NCI-H446 (cell line): ENCODE measurements at places on chromosomes 6 and 20.

- no peak for DNase-seq
Observed at GRCh38 chr6:21277601-21278374, 315.8 kb upstream of the SOX4 start.

DNA sequence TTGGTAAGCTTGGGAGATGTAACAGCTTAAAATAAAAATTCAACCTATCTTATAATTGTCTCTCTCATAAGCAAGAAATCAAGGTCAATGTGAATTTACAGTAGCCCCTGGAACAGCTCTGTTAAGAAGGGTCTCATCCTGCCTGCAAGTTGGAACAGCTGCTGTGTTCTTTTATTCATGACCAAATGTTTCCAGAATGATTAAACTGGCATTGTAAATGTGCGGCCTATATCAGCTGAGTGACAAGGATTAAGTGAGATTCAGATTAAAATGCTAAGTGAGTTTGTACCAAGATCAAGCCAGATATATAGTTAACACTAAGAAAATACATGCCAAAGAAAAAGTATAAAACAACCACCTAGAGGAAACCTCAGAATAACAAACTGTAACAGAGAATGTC lies 45.3 kb upstream of the NRSN1 start:
- no peak for DNase-seq

GRCh38 chr20:48880981-48881657 lies 40.4 kb upstream of the ARFGEF2 start:
- DNase-seq = no peak

DNA sequence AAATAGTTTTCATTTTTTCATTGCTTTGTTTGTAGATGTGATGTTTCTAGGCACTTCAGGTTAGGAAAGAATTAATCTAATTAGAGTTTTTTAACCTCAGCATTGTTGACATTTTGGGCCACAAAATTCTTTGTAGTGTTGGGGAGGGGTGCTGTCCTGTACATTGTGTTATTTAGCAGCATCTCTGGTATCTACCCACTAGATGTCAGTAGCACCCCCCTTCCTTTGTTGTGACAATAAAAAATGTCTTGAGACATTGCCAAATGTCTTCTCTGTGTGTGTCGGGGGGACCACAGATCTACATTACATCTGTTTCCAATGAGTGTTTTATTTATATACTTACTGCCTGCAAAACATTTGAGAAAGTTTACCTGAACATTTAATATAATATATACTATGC lies 45.6 kb downstream of the EYA4 start:
- peak; percentile 30 for DNase-seq

- DNase-seq = no peak
Observed at GRCh38 chr6:70709826-70710225, 42.1 kb downstream of the SMAP1 start.

DNA sequence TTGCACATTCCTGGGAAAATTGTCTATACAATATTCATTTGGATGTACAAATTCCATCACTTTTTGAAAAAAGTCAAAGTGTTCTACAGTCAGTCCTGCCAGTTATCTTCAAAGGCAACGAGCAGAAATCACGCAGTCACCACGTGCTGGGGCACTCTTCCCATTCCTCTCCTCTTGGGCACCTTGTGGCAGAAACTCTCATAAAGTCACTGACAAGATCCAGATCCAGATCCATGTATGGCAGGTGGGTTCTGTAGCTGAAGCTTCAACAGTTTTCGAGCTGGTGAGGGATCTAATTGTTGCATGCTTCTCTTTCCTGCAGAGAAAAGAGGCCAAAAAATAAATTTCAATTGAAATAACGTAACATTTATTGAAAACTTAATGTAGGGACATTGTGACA lies 6.7 kb upstream of the NDRG3 start:
- no peak for DNase-seq

GRCh38 chr20:15789079-15789478 lies 784.2 kb downstream of the KIF16B start:
- DNase-seq = no peak

- no peak for DNase-seq
Observed at GRCh38 chr20:47031821-47032220, 137.2 kb downstream of the EYA2 start.

GRCh38 chr6:146650799-146651481 lies 52.2 kb downstream of the ADGB start:
- no peak for DNase-seq

DNA sequence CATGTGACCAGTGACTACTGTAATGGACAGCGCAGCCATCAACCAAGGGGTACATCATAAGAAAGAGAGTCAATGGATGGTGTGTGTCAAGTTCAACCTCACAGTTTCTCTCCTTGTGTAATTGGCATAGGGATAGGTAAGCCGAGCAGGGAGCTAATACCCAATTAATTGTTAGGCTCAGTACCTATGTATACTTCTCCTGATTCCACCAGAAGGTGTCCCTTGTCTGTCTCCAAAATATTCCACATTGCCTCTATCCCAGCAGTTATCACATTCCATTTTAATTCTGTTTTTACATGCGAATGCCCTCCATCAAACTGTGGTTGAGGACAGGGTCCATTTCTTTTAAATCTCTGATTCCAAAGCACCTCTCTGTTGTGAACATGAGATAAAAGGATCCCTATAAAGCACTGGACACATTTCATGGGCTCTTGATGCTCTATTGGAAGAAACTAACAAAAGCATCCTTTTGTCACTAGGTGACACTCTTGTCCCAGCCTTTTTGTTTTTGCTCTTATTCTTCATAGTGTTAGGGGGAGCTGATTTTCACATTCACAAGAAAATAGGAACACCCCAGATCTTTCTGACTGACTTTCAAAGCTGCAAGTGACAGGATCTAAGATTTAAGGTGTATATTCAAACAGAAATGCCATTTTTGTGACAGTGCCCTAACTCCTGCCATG lies 38.9 kb downstream of the FBXO9 start:
- no peak for DNase-seq

DNA sequence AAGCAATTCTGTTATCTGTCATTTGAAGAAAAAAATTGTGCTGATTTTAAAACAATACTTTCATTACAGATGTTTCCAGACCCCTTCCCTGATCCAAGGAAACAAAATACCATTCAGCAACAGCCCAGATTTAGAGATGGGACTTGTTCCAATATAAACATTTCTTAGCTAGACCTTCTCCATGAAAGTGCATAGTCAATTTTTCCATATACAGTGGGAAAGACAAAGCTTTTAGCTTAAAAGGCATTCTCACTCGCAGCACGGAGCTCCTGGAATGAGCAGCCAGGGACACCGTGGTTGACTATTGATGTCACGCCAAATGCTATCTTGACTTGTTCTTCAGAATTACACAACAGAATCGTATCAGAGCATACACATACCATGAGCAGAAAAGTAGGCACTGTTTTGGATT lies 21.5 kb downstream of the LAMA4 start:
- no peak for DNase-seq

DNA sequence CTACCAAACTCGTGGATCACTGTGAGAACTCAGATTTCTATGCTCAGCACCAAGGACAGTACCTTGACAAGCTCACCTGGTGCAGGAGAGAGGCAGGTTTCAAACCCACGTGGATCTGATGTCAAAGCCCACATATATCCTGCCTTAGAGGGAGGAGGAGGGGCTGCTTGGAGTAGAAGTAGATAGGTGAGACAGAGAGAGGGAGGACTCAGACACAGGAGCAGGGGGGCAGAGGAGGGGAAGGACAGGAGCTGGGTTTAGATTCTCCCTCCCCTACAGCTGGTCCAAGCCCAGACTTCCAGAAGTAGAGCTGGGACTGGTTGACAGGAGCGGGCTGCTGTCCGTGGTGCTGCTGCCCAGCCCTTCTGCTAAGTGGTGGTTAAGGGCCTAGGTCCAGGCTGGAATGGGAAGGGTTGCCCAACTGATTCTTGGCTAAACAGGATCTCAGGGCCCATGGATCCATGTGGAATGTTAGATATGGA lies 77.5 kb downstream of the CDH22 start:
- no peak for DNase-seq

DNA sequence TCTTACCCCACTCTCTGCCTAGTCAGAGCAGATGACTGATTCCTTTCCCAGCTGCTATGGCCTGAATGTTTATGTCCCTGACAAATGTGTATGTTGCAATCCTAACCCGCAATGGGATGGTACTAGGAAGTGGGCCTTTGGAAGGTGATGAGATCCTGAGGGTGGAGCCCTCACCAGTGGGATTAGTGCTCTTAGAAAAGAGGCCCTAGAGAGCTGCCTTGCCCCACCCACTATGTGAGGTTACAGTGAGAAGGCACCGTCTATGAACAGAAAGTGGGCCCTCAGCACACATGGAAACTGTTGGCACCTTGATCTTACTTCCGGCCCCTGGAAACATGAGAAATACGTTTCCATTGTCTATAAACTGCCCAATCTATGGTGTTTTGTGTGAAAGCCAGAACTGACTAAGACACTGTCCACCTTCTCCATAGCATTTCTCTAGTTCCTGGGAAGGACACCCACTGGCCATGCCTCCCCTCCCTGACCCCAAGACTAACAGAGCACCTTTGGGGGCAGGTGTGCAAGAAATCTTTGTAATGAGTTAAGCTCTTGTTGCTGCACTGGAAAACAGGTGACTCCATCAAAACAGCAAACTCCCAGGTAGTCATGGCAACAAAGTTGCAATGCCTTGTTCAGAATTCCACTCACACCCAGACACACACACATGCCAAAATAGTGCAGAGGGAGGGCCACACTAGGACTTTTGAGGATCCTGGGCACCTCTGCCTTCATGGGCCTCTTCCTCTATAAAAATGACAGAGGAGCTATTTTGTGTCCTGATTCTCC lies 16.2 kb downstream of the GABRR2 start:
- DNase-seq = no peak

DNA sequence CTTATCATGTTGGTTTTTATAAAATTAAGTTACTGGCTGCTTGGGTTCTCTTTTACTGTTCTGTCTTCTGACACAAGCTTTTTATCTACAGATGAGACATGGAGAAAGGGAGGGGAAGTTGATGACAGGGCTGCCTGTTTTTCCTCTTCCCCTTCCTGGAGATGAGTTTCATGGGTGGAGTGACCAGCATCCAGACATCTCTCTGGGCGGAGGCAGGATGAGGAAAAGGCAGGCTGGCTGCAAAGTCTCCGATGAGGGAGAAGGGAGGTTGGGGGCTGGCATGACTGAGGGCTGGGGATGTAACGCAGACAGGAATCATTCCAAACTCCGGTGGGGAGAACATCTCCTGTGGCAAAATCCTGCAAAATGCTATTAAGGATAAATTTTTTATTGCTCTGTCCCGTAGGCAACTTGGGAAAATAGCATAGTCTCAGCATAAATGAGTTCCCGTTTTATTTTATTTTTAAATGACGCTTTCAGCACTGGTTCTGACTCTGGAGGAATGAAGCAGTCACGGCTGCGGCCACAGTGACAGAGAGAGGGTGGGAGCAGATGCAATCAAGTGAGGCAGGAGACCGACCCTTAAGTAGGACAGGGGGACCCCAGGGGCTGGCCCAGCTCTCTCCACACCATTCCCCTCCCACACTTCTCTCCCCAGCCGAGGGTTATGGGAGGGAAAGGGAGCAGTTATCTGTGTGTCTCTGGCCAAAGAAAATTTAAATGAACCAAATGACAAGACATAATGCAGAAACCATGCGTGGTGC lies 108.8 kb upstream of the PMEPA1 start:
- no peak for DNase-seq

GRCh38 chr6:41047745-41048732 lies 5.0 kb upstream of the APOBEC2 start:
- DNase-seq = no peak
